ENCODE measurements at places on chromosomes 16 and 17. TPM values are rescaled to one million over a fixed set of nuclear protein-coding genes. Genes with fewer than 3 reads are reported as not detected.

The GPS2 gene
- 81.3 TPM for total RNA-seq

The MMP2 gene
- total RNA-seq: 1,212 TPM

The PROCA1 gene
- 0.65 TPM for total RNA-seq

The RNF167 gene
- 19.8 TPM for total RNA-seq

The KRTAP4-6 gene
- total RNA-seq: not detected

The FSCN2 gene
- total RNA-seq: 2.3 TPM

The PRAC1 gene
- not detected for total RNA-seq

The JMJD8 gene
- 88.8 TPM for total RNA-seq

The CA10 gene
- not detected for total RNA-seq

The KRTAP4-4 gene
- not detected for total RNA-seq

The COPZ2 gene
- total RNA-seq: 179 TPM
